ENCODE measurements at places on chromosomes 13 and 19.

DNA sequence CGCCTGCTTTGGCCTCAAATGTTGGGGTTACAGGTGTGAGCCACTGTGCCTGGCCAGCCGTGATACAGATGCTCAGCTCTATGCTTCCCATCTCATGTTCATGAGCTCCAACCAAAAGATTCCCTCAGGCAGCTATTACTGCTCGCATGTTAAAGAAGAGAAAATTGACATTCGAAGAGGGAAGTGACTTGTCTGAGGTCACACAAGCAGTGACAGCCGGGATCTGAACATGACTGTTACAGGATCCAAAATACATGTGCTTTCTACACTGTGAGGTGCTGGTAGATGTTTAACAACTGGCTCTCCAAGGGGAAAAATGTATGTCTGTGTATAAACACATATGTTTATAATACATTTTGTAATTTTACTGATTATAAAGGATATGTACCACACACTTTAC is 11.3 kb downstream of the FPR1 start:
- no peak for DNase-seq

GRCh38 chr13:25153736-25154135 is 18.4 kb downstream of the AMER2 start:
- DNase-seq, result no peak

GRCh38 chr13:28610996-28611395 is 47.9 kb upstream of the POMP start:
- no peak for DNase-seq

DNA sequence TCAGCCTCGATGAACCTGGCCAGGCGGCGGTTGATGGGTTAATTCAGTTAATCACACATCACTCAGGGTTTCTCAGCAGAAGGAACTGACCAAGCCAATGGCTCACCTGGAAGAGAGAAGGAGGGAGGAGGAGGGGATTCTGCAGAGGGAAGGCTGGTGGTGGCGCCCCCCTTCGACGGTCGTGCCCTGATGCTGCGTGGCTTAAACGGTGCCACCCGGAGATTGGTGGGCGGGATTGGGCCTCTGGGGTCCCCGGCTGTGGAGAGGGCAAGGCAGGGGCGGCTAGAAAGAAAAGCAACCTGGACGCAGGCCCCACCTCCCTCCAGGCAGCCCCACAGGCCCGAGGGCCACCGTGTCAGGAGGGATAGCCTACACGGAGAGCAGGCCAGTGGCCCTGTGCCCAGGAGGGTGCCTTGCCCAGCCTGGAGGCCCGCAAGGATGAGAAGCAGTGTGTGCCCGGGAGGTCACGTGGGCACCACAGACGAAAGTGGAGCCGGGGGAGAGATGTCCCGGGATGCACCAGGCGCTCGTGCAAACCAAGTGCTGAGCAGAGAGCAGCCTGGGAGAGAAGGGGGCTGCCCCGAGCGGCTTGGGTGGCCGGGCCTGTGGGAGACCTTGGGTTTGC is 16.0 kb downstream of the CSNK1G2 start:
- DNase-seq, result no peak

GRCh38 chr13:83666141-83666540 is 216.1 kb downstream of the SLITRK1 start:
- no peak for DNase-seq

- DNase-seq, result no peak
Observed at GRCh38 chr13:99224021-99224420, 23.4 kb downstream of the UBAC2 start.

DNA sequence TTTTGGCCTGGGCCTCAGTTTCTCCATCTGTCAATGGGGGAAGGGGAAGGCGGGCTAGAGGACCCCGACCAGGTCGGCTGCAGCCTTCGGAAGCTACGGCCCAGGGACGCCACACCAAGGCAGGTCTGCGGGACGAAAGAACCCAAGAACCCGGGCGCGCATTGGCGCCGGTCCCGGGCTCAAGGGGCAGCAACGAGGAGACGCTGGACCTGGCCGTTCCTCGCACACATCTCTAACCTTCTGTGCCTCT is 739 bp upstream of the ILF3 start:
- no peak for DNase-seq

- no peak for DNase-seq
Observed at GRCh38 chr13:91101381-91101780, 246.1 kb upstream of the MIR17HG start.

DNA sequence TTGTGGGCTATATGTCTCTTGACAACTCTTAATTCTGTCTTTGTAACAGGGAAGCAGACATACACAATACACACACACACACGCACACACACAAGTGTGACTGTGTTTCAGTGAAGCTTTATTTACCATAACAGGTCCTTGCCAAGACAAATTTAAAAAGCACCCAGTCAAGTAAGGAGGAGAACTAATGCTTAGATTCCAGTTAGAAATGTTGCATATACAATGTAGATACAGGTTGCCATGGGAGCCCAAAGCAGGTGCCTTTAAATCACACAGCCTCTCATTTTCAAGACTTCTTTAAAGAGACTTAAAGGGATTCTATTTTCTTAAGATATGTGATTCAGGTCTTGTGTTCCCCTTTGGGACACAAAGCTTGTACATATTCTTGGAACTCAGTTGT is 1551.9 kb downstream of the EFNB2 start:
- no peak for DNase-seq

DNA sequence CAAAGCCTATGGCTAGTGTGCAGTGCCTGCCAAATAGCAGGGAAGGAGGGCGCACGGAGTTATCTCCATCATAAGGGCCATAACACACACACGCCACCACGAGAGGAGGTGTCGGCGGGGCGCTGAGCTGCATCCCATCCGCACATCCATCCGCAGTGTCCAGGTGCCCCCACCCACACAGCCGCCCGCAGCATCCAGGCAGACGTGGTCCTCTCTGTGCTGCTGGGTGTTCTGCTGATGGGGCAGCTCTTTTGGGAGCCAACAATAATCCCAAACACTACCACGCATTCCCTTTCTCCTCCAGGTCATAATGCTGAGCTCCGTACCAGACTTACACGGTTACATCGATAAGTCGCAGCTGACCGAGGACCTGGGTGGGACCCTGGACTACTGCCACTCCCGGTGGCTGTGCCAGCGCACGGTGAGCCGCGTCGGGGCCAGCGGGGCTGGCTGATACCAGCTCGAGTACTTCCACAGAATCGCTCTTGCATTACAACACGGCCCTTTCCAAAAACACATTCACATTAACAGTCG is 41.5 kb upstream of the F7 start:
- DNase-seq, result no peak

DNA sequence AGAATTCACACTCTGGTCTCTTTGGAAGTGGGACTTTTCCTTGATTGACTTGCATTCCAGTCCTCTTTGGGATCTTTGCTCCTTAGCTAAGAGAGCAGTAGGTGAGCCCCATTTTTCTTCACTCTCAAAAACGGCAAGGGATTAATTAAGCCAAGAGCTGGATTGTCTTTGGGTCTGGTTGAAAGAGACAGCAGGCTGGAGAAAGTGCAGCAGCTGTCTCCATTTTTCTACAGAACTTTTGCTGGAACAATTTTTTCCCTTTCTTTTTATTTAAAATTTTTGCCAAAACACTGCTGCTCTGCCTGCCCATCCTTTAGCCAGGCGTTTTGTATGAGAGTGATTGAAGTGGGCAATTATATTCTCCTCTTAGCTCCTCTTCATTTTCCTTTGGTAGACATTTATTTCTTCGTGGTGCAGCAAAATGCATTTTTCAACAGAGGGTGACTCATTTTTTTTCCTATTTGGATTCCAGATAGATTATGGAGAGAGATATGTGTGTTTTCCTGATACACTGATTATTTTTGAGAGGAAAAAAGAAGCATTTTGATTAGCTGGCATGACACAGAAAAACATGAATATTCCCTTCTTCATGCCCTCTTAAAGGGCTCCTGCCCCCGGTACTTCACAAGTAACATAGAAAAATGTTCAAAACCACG is 371.2 kb upstream of the NBEA start:
- no peak for DNase-seq

- DNase-seq, result no peak
Observed at GRCh38 chr19:53308339-53308811, 25.2 kb upstream of the ZNF845 start.

- no peak for DNase-seq
Observed at GRCh38 chr13:104954210-104954609, 1581.3 kb downstream of the EFNB2 start.

GRCh38 chr19:33187183-33187540 is 7.0 kb upstream of the LRP3 start:
- DNase-seq, result no peak

- DNase-seq, result no peak
Observed at GRCh38 chr13:75180805-75181455, 301.0 kb downstream of the TBC1D4 start.

- DNase-seq, result no peak
Observed at GRCh38 chr13:111627596-111627995, 307.2 kb downstream of the TEX29 start.

DNA sequence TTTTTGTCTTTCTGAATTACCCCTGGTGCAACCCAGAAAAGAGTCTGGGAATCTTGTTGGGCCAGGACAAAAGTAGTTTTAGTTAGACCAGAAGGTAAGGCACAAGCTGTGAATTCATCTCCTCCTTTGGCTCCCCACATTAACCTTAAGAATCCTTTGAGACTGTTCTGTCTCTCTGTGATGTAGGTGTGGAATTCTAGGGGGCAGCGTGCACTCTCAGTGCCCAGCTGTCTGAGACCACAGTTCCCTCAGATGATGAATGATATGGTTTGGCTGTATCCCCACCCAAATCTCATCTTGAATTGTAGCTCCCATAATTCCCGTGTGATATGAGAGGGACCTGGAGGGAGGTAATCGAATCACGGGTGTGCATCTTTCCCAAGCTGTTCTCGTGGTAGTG is 43.9 kb downstream of the ZNF506 start:
- DNase-seq, result no peak

GRCh38 chr19:30419568-30420180 is 47.5 kb downstream of the ZNF536 start:
- DNase-seq, result no peak

GRCh38 chr13:53135301-53135700 is 106.7 kb downstream of the OLFM4 start:
- DNase-seq, result no peak

- DNase-seq, result no peak
Observed at GRCh38 chr19:41364524-41365391, 809 bp upstream of the B9D2 start.

GRCh38 chr13:36858290-36858689 is 39.3 kb downstream of the RFXAP start:
- peak; percentile 80 for DNase-seq

- DNase-seq, result no peak
Observed at GRCh38 chr19:32309711-32310390, 35.6 kb upstream of the ZNF507 start.

- no peak for DNase-seq
Observed at GRCh38 chr19:5850743-5851293, 431 bp downstream of the FUT3 start.

GRCh38 chr19:15418231-15418578 is 583 bp downstream of the AKAP8L start:
- no peak for DNase-seq

DNA sequence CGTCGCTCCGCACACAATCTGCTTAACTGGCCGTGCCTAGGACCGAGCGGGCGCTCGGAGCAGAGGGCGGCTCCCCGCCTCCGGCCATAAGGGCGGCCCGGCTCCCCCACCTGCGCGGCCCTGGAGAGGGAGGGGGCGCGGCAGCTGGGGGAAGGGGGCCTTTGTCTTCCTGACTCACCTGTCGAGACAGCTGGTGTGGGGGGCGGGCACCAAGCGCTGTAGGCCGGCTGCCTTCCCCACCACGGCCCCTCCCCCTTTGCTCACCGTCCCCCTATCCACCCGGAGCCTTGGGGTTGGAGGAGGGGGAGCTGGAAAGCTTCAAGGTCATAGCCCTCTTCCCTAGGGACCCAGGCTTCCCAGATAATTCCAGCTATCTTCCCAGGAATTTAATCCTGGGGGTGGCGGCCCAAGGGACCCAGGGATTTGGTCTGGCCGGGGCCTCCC is 1.2 kb downstream of the VASP start:
- DNase-seq, result peak; percentile 56

GRCh38 chr13:31982124-31982523 is 49.5 kb upstream of the FRY start:
- peak; percentile 30 for DNase-seq

DNA sequence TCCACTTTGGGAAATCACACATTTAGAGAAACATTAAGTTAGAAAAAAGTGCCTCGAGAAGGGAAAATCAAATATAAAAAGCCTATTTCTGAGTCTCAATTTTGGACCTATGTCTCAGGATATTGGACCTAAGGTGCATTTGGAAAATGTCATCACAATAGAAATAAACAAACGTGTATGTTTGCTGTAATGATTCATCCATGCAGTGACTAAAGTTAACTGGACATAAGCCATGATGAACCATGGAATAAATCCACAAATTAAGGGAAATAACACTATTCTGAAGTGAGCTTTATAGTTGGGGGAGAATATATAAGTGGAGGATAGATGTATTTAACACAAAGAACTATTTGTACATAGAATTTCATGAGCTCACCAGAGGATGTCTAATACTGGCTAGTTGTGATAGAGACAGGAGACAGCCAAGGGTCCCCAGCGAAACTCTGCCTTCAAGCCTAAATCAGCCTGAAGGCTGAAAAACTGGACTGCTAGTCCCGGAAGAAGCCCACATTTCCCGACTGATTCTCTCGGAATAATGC is 963.3 kb upstream of the SPRY2 start:
- no peak for DNase-seq

DNA sequence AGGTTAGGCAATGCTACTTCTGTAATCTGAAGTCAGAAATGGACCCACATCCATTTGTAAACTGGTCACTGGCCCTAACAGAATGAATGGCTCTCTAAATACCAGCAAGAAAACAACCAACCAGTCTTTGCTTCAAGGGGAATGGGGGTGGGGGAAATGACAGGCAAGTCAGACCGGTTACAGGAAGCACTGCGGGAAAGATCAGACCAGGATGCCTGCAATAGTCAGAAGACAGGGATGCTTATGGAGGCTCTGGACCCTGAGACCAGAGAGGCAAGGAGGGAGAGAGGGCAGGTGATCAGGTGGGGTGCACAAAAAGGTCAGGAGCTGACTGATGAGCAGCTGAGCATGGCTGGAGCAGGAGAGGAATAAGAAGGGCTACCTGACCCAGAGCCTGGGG is 13.1 kb downstream of the MED26 start:
- no peak for DNase-seq

GRCh38 chr13:79593641-79594275 is 112.8 kb downstream of the NDFIP2 start:
- DNase-seq, result no peak

DNA sequence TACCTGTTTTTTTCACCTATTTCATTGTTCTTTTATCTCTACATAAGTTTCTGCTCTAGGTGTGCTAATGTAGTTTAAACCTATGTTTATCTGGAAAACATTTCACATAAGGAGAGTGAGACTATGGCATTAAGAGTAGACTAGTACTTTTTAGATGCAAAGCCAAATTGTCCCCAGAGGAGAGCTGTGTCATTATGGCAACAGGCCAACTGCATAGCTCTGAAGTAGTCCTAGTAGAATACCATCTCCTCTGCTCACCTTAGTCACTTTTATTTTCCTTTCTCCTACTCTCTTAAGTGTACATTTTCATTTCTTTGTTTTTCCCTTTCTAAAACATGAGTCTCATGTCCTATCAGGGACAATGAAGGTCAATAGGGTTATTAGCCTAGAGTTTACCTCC is 123.1 kb downstream of the ITGBL1 start:
- DNase-seq, result no peak

- DNase-seq, result no peak
Observed at GRCh38 chr13:72788831-72789230, 6.9 kb downstream of the PIBF1 start.

GRCh38 chr19:19652482-19653295 is 9.2 kb upstream of the GMIP start:
- DNase-seq, result no peak

- no peak for DNase-seq
Observed at GRCh38 chr13:30355384-30355699, 48.0 kb upstream of the KATNAL1 start.

- DNase-seq, result peak; percentile 84
Observed at GRCh38 chr13:110010404-110011138, 224.2 kb upstream of the IRS2 start.

Measured in NCI-H510A treated with DMSO at 0.1 percent for 48 hours (cell line).